T-cell (primary cell): ENCODE measurements at places on chromosomes 3 and 15. TPM values are rescaled to one million over a fixed set of nuclear protein-coding genes. Genes with fewer than 3 reads are reported as not detected.

Gene GOLGA8T
- total RNA-seq = 0.26 TPM

Gene ISLR
- not detected for total RNA-seq

Gene PPARG
- not detected for total RNA-seq

Gene CEP70
- total RNA-seq = 22.4 TPM

Gene LNP1
- total RNA-seq = 1.3 TPM

DNA sequence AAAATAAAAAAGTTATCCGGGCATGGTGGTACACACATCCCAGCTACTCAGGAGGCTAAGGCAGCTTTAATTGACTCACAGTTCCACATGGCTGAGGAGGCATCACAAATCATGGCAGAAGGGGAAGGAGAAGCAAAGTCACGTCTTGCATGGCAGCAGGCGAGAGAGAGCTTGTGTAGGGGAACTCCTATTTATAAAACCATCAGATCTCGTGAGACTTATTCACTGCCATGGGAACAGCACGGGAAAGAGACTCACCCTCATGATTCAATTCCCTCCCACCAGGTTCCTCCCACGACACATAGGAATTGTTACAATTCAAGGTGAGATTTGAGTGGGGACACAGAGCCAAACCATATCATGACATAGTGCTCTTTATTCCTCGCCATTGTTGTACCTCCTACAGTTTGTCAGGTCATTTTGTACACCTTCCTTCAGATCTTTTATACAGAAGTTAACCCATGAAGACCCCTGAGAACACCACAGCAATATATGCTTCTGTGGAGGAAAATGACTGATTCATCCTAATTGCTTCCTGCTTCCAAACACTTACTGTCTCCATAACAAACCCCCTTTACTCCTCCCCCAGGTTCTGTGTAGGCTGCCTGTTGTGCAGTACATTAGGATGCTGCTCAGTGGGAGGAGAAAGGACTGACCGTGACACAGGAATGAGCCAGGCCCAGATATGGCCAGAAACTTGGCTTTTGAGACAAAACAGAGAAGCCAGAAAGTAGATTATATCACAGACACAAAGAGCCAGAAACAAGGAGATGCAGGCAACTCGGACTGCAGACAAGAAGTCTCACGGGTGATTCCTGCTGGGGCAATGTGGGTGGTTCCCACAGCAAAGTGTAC lies 67.9 kb upstream of the HEG1 start:
- no peak overlapping the region for H3K27ac ChIP-seq
- no peaks in the 10 kb centered on the region for H3K36me3 ChIP-seq
- peaks cover 36% of the 10 kb centered on the region for H3K4me1 ChIP-seq
- no peaks in the 10 kb centered on the region for H3K27me3 ChIP-seq

GRCh38 chr15:78438619-78439285 lies 736 bp downstream of the IREB2 start:
- peak overlapping the region; percentile 90 for H3K27ac ChIP-seq
- H3K4me3 ChIP-seq = peak overlapping the region; percentile 89
- no peaks in the 10 kb centered on the region for H3K27me3 ChIP-seq
- H3K36me3 ChIP-seq = no peaks in the 10 kb centered on the region

DNA sequence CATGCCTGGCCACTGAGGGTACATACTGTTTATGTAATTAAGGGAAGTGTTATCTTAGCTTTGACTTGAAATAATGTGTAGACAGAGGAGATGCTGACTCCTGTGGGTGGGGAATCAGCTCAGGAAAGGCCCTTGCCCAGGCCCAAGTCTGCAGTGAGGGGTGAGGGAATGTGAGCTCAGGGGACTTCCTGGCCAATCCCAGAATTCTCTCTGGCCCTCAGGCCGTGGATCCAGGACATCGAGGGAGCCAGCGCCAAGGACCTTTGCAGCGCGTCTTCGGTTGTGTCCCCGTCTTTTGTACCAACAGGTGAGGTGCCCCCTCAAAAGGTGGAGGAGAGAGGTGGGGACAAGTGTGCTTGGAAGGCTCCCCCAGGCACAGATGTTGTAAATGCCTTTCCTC lies 6.4 kb downstream of the CIB1 start:
- H3K27me3 ChIP-seq = no peaks in the 10 kb centered on the region
- no peak for DNase-seq
- H3K4me3 ChIP-seq = no peak overlapping the region
- peaks cover 21% of the 10 kb centered on the region for H3K36me3 ChIP-seq
- H3K4me1 ChIP-seq = peaks cover 35% of the 10 kb centered on the region
- H3K27ac ChIP-seq = no peak overlapping the region

GRCh38 chr3:106728315-106729098 lies 648.7 kb upstream of the CCDC54 start:
- H3K4me3 ChIP-seq = no peak overlapping the region
- H3K27me3 ChIP-seq = no peaks in the 10 kb centered on the region
- no peaks in the 10 kb centered on the region for H3K36me3 ChIP-seq
- H3K4me1 ChIP-seq = no peaks in the 10 kb centered on the region

- DNase-seq = no peak
- H3K4me1 ChIP-seq = no peaks in the 10 kb centered on the region
- no peak overlapping the region for H3K4me3 ChIP-seq
- H3K36me3 ChIP-seq = no peaks in the 10 kb centered on the region
- no peaks in the 10 kb centered on the region for H3K27me3 ChIP-seq
- no peak overlapping the region for H3K27ac ChIP-seq
Measured at GRCh38 chr3:149701977-149702350, 44.1 kb upstream of the WWTR1 start.

GRCh38 chr3:179486806-179487205 lies 35.5 kb upstream of the GNB4 start:
- no peak overlapping the region for H3K4me3 ChIP-seq
- H3K27me3 ChIP-seq = no peaks in the 10 kb centered on the region
- no peak for DNase-seq
- no peak overlapping the region for H3K27ac ChIP-seq

DNA sequence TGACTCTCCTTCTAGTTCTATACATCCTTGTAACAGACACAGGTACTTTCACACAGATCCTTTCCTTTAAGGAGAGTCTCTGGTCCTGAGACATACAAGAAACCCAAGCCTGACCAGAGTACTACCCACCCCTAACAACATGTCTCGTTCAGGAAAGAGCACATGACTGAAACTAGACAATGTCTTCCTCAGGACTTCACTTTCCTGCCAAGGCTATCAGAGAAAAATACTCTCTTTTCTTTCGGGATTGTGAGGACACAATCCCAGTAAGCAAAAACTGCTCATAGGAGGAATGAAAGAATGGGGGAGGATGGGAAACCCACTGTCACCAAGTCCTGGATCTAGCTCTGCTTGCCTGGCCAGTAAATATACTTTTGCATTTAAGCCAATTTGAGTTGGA lies 11.5 kb upstream of the ANKRD28 start:
- H3K27ac ChIP-seq = no peak overlapping the region
- H3K4me3 ChIP-seq = no peak overlapping the region
- H3K4me1 ChIP-seq = no peaks in the 10 kb centered on the region
- H3K27me3 ChIP-seq = no peaks in the 10 kb centered on the region
- no peaks in the 10 kb centered on the region for H3K36me3 ChIP-seq

GRCh38 chr15:80442728-80443403 lies 38.7 kb downstream of the ARNT2 start:
- no peak overlapping the region for H3K27ac ChIP-seq
- H3K36me3 ChIP-seq = no peaks in the 10 kb centered on the region
- H3K4me3 ChIP-seq = no peak overlapping the region
- no peaks in the 10 kb centered on the region for H3K27me3 ChIP-seq
- no peaks in the 10 kb centered on the region for H3K4me1 ChIP-seq
- DNase-seq = no peak

DNA sequence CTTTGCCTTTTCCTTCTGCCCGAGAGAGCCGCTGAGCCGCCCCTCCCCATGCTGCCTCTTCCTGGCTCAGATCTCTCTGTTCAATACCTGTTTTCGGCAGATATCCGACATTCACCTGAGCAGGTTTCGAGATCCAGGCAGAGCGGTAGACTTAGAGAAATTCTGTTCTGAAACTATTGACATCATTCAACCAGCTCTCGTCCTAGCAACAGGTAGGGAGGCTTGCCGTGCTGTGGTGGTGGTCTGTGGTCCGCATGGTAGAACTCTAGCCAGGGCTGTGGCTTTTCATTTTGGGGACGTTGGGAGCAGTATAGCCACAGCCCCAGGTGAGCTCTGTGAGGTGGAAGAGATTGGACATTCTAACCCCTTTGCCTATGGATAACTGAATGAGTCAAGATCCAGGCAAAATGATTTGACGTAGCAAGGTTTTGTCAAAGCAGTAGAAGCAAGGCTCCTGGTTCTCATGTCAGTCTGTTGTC lies 810 bp downstream of the TMEM62 start:
- peaks cover 5% of the 10 kb centered on the region for H3K4me1 ChIP-seq
- DNase-seq = no peak
- peak overlapping the region; percentile 46 for H3K27ac ChIP-seq

DNA sequence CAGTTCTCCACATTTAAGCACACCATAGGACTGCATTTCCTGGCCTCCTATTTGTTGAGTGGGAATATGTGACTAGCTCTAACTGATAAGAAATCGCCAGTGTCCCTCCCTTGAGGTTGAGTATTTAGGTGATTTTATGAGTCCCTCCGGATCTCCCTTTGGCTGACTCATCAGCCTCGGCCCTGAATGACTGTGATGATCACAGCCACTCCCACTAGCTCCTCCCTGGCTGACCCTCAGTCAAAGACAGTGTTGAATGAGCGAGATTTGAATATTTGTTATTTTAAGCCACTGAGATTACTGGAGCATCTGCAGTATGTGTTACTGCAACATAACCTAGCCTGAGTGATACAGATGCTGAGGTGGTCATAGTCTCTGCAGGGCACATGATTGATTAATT lies 515.3 kb downstream of the EPHB1 start:
- no peaks in the 10 kb centered on the region for H3K4me1 ChIP-seq
- no peaks in the 10 kb centered on the region for H3K36me3 ChIP-seq
- H3K27ac ChIP-seq = no peak overlapping the region
- no peak overlapping the region for H3K4me3 ChIP-seq
- H3K27me3 ChIP-seq = no peaks in the 10 kb centered on the region
